ENCODE measurements at places on chromosomes 13 and 19.

- peak; percentile 50 for DNase-seq
These were observed at the start of gene FRY for GRCh38 chr13:32031025-32031814. Gene FRY, plus strand, starts transcription at chr13:32031774. Its CDS starts 22 bp downstream, at chr13:32031796.

GRCh38 chr19:7924651-7925170 is 1.2 kb downstream of the CTXN1 start:
- DNase-seq, result no peak

DNA sequence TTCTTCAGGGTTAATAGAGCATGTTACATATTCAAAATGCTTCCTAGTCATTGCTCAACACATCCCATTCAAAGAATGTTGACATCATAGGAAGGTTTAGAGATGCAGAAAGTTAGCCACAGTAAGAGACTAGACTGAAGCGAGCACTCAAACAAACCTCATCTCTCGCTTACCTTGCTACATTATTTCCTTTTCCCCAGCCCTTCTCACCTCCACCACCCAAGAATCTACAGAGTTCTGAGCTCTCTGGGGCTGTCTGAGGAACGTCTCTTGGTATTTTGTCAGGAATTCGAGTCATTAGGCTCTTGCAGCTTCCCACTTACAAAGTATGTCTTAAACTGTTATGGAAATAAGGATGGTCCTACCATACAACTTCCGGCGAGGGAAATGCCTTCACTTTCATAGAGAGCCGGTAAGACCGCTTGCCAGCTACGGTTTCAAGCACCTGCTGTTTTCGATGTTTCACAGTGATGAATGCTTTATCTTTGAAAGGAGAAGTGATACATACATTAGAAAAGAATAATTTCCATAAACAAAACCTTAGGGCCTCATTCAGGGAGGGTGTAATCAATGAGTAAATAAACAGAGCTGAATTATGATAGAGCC is 65.1 kb downstream of the FLT1 start:
- no peak for DNase-seq

- no peak for DNase-seq
These were observed 129.9 kb downstream of the GGACT start for GRCh38 chr13:100458673-100459072.

- DNase-seq, result no peak
These were observed 207.7 kb upstream of the DACH1 start for GRCh38 chr13:72074663-72075062.

GRCh38 chr19:46862503-46862834 is 1.7 kb downstream of the ARHGAP35 start:
- DNase-seq, result no peak

- DNase-seq, result no peak
These were observed 166.1 kb downstream of the USP12 start for GRCh38 chr13:27005556-27005955.

DNA sequence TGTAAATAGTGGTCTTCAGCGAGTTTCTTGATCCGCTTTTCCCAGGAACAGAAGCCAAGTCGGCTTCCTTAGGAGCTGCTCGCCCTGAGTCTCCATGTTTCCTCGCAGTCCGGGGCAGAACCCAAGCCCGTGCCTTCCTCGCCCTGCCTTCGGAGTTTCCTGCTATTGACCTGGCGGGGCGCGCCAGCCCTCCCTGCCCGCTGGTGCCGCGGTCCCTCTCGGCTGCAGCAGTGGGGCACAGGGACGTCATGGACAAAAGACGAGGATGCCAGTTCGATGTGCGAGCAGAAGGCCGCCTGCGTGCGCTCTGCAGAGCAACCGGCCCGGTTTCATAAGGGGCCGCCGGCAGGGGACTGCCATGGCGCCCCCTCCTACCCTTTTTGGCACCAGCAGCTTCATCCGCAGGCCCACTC is 156.6 kb downstream of the TM9SF2 start:
- no peak for DNase-seq

- no peak for DNase-seq
These were observed 38.8 kb downstream of the SHISA2 start for GRCh38 chr13:26012995-26013394.

- peak; percentile 33 for DNase-seq
These were observed 1.1 kb downstream of the ADAMTS10 start for GRCh38 chr19:8609279-8610040.

GRCh38 chr19:6413721-6414643 is 10.6 kb downstream of the KHSRP start:
- DNase-seq, result no peak

- no peak for DNase-seq
These were observed 422.8 kb upstream of the PCDH9 start for GRCh38 chr13:67652887-67653286.

Data from activated T-cell treated with anti-CD3 and anti-CD28 coated beads, Interleukin-2, amount 50 U/mL, for 1 hour (primary cell).